ENCODE measurements at places on chromosomes 5 and 9.

DNA sequence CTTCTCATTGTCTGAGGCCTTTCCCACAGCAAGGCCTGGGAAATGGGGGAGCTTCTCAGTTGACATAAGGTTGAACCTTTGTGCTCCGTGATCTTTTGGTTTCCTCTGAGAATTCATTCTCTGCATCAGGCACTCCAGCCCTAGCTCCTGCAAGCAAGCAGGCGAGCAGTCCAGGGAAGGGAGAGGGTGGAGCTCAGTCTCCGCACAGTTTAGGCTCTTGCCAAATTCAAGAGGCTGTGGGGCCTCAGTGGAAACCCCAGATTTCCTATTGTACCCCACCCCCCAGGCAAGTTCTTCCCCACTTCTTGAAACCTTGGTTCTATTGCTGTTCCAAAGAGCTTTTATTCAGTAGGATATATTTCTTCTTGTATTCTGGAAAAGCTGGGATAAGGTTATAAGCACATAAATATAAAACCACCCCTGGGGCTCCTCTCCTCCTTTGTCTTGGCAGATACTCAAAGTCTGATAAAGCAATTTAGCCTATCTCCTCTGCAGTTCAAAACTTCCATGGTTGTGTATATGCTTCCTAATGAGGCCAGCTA, 147.2 kb downstream of the PDZD2 start:
- DNase-seq = no peak

DNA sequence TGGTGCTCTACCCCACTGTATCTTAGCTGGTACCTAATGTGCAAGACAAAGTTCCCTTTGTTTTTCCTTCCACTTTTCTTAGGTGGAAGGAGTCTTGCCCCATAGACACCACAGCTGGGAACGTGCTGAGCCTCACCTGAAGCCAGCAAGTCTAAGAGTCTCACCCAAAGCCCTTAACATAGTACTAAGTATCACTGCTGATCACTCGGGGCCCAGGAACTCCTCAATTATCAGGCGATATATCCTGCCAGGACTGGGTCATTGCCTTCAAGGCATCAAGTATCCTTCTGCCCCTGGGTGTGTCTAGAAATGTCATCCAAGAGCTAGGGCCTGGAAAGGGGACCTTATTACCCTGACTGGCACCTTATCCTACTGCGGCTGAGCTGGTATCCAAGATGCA, 123.9 kb downstream of the PTPRD start:
- DNase-seq = no peak

DNA sequence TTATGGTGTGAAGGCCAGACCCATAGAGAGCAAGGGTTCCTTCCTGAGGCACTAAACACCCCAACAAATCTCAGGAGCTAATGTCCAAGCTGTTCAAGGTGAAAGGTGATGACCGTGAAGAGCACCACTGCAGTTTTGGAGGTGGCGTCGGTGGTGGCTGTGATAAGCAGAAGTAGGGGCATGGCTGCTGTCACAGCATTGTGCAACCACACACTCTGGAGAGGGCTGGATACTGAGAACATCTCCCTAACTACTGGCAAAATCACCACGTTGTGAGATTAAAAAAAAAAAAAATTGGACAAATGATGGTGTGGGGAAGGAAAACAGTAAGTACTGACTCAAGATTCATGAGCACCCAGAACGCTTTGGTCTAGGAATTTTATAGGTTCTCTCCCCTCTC, 156.5 kb downstream of the PJA2 start:
- no peak for DNase-seq

GRCh38 chr5:128084228-128085167, 932 bp downstream of the SLC12A2 start:
- DNase-seq = peak; percentile 23

- no peak for DNase-seq
Observed at GRCh38 chr5:57033103-57033502, 81.2 kb upstream of the MIER3 start.

DNA sequence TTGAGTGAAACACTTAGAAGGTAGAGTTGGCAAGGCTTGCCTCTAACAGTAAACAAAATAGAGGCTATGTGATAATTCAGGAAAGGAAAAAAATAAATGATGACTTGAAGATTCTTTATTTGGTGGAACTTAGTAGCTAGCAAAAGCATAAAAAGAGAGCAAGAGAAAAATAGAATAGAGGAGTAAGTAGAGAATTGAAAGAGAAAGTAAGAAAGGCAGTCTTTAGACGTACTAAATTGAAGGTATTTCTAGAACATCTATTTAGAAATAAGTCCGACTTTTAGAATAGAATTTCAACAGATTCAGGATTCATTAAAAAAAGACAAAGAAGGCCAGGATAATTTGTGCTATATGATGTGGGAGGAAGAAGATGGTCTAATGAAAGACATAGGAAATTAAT, 128.1 kb upstream of the MINAR2 start:
- DNase-seq = no peak

GRCh38 chr5:142175461-142176142, 67.0 kb downstream of the NDFIP1 start:
- no peak for DNase-seq

- DNase-seq = no peak
Observed at GRCh38 chr9:109230277-109230676, 63.2 kb upstream of the FRRS1L start.

DNA sequence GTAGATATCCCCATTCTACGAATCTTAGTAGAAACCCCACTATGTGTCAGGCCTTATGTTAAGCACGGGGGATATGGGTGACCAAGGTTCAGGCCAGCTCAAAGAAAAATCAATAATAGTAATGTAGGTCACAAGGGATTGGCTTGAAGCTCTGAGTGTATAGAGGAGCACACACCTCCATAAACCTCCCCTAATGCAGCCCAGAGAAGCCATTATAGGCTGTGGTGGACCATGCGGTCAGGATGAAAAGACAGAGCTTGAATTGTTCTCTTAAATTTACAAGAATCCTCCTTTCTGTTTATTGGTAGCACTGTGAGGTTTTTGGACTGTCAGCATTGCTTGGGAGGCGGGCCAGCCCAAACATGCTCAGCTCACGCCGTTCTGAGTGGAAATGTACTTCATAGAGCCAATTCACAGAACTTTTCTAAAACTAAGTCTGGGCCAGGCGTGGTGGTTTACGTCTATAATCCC, 9.1 kb downstream of the PDE6A start:
- DNase-seq = no peak

GRCh38 chr5:35087991-35088390, 40.2 kb upstream of the AGXT2 start:
- DNase-seq = no peak

GRCh38 chr5:81826128-81826527, 75.2 kb upstream of the SSBP2 start:
- DNase-seq = no peak

DNA sequence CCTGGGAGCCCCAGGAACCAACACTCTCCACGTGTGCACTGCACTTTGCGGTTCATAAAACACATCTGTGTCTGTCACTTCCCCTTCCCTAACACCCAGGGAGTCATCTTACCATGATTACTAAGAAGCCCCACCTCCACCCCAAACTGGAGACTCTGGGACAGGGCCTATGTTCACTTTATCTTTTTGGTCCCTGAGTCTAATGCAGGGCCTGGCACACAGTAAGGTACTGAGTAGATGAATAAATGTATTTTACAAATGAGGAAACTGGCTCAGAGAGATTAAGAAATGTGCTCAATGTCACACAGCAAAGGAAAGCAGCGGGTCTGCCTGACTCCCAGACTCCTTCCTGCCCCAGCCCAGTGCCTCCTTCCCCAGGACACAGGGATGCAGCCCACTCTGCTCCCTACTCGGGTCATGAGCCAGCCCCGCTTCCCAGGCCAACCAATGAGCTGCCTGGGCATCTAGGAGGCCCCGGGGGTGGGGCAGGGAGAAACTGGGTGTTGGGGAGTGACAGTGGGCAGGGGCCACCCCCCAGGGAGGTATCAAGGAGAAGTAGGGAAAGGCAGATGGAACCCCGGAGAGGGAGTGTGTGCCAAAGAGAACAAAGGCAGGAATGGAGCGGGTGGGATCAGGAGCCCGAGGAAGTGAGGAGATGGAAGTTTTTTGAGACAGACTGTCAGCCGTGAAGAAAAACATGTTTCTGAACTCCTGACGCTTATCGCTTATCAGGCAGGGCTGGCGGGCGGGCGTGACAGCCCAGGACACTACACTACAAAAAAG, 30.5 kb downstream of the SHB start:
- no peak for DNase-seq

- DNase-seq = no peak
Observed at GRCh38 chr5:146620031-146620668, 104.2 kb upstream of the GPR151 start.

DNA sequence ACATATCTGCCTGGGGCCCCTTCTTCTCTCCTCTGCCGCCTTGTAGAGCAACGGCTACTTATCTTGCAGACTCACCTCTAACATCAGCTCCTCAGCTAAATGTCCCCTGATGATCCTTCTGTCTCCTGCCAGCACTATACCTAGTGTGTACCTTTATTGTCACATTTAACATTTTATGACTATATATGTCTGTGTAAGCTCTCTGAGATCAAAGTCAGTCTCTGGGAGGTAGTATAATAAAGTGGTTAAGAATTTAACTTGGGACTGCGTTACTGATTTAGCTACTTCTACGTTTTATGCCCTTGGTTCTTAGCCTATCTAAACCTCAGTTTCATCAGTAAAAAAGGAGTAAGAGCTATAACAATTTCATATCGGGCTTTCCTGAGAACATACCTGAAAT, 2.2 kb downstream of the TMED7 start:
- DNase-seq = no peak

- DNase-seq = no peak
Observed at GRCh38 chr5:133307275-133307674, 255.5 kb downstream of the HSPA4 start.

DNA sequence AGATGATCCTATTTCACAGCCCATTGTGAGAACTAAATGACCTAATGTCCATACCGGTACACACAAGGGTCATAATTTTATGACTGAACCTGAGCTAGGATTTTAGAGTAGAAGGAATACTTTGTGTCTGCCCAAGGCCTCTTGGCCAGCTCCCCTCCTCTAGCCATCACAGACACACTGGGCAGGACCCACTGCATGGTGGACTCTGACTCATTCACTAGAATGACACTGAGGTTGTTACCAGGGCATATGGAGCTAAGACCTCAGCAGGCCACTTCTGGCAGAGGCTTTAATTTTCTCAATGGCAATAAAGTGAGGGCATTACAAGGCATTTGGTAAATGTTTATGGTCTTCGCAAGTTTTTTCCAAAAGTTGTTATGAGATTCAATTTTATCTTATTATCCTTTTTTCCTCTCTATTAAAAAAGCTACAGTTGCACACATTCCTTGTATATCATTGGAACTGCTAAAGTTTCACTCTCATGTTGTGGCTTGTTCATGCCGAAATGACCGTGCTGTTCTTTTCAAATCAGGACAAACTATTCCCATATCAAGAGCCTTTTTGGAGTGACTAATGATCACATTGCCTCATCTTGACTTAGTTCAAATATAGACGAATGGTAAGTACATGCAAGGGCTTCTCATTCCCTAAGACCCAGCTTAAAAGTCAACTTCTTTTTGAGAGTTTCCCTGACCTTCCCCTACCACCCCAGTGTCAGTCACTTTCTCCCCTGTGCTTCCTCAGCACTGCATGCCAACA, 595.7 kb downstream of the ACTL7B start:
- no peak for DNase-seq

GRCh38 chr5:178180141-178180863, 6.9 kb downstream of the GMCL2 start:
- DNase-seq = no peak

DNA sequence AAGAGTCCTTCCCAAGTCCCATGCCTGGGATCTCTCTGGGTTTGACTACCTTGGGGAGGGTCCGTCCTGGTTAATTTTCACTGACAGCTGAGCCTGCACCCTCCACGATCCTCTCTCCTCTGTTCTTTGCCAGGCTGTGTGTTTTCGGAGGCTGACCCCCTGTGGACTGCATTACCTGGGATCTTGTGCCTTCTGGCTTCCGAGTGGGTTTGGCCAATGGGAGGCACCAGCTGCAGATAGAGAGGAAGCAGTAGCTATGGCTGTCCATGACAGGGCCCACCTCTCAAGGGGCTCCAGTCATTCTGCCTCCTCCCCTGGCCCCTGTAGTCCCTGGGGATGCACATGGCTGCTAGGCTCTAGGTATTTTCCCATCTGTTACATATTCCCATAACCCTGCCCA, 285.0 kb downstream of the DMRT2 start:
- DNase-seq = no peak

- no peak for DNase-seq
Observed at GRCh38 chr5:140242099-140242498, 60.8 kb downstream of the PFDN1 start.

DNA sequence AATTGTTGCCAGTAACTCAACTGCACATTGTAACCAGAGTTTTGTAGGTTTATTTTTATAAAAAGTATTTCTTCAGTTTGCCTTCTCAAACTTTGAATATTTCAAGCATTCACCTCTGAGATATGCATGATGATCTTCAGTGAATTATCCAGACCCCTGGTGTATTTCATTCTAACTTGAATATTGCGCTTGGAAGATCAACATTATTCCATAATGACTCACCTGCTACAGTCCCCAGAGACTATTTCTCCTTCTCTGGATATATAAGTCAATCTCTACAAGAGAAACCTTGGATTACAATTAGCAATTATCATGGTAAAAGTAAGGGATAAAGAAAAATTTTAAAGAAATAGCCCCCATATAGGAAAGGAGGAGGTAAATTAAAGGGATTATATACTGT, 1041.0 kb downstream of the TLE1 start:
- DNase-seq = no peak

DNA sequence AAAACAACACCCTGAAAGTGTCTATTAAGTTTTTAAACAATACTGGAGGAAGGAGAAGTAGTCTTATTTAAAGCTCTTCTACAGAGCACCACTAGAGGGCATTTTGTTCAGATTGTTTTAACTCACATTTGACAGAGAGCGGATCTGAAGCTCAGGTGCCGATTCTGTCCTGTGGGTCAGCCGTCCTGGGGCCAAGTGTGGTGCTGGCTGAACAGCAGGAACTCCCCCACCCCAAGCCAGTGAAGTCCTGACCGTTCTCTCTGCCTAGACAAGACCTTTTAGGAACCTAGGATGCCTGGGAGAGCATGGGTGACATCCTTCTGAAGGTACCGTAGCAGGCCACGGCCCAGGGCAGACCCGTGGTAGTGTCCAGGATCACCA, 3.9 kb downstream of the EXOC3 start:
- DNase-seq = no peak

- DNase-seq = no peak
Observed at GRCh38 chr5:67211926-67212325, 15.3 kb upstream of the CD180 start.

DNA sequence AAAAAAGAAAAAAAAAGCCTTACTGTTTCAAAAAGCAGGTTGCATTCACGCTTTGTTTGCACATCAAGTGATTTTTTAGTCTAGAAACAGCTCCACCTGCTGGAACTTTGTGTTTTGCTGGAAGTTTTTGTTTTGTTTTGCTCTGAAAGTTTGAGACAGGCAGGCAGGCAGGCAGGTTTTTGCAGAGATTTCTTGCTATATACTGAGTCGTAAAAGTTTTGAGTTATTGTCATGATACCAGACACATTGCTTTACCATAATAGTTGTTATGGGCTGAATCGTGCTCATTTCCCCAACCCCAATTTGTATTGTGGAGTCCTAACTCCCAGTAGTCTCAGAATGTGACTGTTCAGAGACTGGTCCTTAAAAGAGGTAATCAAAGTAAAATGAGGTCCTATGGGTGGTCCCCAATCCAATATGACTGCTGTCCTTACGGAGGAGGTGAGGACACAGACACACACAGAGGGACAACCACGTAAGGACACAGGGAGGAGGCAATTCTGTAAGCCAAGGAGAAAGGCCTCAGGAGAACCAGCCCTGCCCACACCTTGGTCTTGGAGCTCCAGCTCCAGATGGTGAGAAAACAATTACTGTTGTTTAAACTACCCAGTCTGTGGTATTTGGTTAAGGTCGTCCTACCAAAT, 20.9 kb downstream of the OR2Y1 start:
- no peak for DNase-seq

Data from stimulated activated CD4-positive, alpha-beta T cell treated with anti-CD3 and anti-CD28 coated beads, TNF-alpha, amount 100 ng/mL, for 4 hours (primary cell).